ENCODE measurements at places on chromosomes 16 and 17. TPM values are rescaled to one million over a fixed set of nuclear protein-coding genes. Genes with fewer than 3 reads are reported as not detected.

Gene ACSM3
- 5.1 TPM for total RNA-seq

Gene CCDC102A
- total RNA-seq = 4.9 TPM

Gene MYH13
- total RNA-seq = not detected

Gene RGS11
- total RNA-seq = not detected

Gene ENPP7
- not detected for total RNA-seq

Gene ZNF785
- total RNA-seq = 8.5 TPM

Gene APOBR
- total RNA-seq = 13.6 TPM

Gene OTOP2
- not detected for total RNA-seq

Gene KAT2A
- 33.3 TPM for total RNA-seq

Gene WNT9B
- not detected for total RNA-seq

Gene TNP2
- not detected for total RNA-seq

Gene KRTAP1-1
- total RNA-seq = not detected

Gene SDR42E1
- total RNA-seq = 4.9 TPM

Gene HAS3
- 3.0 TPM for total RNA-seq
